NCI-H526 treated with DMSO at 0.1 percent for 48 hours (cell line): ENCODE measurements at places on chromosomes 11 and 22.
A peak's percentile ranks its signal among the peaks of the same experiment; 100 is the strongest.

DNA sequence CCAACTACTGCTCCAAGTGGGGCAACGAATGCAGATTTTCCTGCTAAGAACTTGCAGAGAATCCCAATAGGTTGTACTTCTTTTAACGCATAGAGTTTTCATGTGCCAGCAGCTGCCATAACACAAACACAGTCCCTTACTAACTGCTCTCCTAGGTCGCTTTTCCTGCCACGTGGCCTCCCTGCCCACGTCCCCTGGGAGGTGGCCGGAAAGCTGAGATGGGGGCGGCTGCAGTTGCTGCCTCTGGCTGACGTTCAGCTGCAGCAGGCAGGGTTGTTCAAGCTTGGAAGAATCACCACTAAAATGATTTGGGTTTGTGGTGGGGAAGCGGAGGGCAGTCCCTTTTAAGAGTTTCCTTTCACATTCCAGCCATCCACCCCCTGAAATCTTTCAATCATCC is 39.3 kb downstream of the ZNF202 start:
- no peak for DNase-seq

DNA sequence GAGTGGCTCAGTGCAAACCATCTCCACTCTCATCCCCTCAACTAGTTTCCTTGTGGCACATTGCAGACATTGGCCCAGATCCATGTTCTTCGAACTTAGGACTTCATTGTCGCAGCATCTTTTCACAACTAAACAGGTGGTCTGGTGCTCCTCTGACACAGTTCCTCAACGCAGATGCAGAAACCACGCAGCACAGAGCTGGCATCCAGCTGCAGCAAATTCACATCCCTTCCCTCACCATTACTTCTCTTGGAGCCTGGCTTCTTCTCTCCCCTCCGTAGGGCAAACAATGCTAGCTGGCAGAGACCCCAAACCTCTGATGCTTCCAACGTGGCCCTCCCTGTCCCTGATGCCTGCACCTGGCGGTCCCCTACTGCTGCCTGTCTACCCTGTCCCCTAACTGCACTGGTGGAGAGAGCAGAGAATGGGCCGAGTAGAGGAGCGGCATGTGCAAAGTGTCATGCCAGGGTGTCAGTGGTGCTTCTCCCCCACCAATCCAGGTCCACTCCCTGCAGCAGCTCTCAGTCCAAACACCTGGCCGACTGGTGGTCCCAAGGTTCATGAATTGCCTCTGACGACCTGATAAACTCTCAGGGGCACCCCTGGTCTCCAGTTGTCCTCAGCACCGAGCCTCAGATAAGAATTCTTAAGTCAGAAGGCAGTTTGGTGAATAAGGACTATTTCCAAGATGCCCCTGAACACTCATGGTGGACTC is 18.1 kb downstream of the TMPRSS13 start:
- DNase-seq = no peak

DNA sequence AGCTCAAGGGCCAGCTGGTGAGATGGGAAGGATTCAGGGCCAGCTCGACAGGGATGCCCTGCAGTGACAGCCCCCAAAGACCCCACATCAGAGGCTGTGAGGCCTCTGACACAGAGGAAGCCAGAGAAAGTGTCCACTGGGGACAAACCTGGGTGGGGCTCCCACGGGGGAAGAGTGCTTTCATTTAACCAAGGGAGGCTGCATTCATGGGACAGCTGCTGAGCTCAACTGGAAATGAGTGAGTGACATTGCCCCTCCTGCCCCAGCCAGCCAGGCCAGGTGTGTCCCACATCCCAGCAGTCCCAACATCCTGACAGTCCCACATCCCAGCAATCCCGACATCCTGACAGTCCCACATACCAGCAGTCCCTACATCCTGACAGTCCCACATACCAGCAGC is 61.0 kb downstream of the DHCR7 start:
- DNase-seq = no peak

DNA sequence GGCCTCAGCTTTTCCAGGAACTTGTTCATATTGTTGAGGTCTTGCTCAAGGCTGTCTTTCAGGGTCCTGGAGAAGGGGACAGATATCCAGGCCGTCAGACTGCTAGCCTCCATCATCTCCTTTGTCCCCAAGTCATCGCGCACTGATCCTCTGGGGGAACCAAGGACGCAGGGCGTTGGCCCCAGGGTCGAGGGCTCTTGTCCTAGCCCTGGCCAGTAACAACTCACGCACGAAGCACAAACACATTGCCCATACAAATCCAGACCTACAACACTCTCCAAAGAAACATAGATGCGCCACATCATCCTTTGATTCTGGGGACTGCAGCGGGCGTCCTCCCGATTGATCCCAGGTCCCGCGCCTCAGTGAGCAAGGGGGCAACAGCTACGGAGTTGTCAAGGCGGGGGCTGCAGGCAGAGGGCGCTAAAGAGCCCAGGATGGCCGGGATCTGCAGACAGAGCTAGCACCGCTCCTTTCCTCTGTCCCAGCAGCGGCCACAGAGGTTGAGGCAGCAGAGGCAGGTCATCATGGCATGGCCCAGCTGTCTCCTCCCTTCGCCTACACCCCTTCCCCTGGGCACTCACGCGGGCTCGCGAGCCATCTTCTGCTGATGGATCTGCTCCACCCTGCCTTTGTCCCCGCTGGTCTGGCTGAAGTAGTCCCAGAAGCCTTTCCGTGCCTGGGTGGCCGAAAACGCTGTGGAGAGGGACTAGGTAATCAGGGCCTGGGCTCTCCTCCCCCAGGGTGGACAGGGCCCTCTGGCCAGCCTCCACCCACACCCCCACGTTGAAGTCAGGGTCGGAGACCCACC is 472 bp downstream of the APOA5 start:
- DNase-seq = peak; percentile 69
